Caki2 (cell line): ENCODE measurements at places on chromosomes 2 and 18. TPM values are rescaled to one million over a fixed set of nuclear protein-coding genes. Genes with fewer than 3 reads are reported as not detected.
A peak's percentile ranks its signal among the peaks of the same experiment; 100 is the strongest.

Gene TBR1
- total RNA-seq: not detected in 2 replicates

Gene SLC19A3
- 0.52 and 1.0 TPM in 2 replicates for total RNA-seq

Gene C2orf92
- total RNA-seq: 0.27 and 9.2 TPM in 2 replicates

Gene MPHOSPH10
- total RNA-seq: 10.6 and 11.6 TPM in 2 replicates

Gene UGT1A8
- 0.87 and 2.2 TPM in 2 replicates for total RNA-seq

Gene HOXD8
- 20.0 and 22.0 TPM in 2 replicates for total RNA-seq

Gene RPIA
- 8.1 and 13.7 TPM in 2 replicates for total RNA-seq

Gene FEV
- not detected in 2 replicates for total RNA-seq

DNA sequence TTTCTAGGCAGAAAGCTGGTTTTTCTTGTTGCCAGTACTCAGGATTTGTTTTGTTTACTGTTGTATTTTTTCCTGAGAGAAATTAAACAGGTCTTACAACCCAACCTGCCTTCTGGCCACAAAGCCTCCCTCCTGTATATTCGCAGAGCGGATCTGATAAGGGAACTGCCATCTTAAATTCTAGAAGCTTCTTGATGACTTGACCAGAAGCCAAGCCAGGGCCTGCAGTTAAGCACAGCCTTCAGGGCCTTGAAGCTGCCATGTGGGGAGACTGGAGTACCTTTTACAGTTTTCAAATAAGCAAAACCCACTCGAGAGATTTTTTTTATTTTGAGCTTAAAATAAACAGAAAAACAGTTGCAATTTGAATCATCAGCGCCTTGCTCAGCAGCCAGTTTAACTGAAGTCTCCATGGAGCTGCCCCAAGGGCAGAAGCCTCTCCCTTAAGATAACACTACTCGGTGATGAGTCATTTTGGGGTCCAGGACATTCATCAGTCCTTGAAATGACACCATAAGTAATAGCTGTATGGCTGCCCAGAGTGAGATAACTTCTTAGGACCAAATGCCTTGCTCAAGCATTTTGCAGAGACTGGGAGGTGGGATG, 51.5 kb upstream of the PHLPP1 start:
- DNase-seq: peak; percentile 33

DNA sequence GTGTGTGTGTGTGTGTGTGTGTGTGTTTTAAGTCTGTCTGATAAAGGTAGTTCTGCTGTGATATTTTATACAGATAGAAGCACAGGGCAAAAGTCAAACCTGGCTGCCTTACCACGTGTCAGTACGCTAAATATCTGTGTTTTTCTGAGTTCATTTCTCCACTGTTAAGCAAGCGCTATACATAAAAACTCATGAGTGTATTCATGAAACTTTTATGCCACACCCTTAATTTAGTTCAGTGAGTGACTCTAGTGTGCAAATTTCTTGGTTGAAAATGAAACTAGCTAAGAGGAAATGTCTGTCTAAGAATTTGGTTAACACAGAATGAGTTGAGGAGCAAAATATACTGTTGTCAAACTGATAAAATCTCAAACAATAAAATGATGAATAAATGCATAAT, 11.2 kb downstream of the CASP10 start:
- no peak for DNase-seq

DNA sequence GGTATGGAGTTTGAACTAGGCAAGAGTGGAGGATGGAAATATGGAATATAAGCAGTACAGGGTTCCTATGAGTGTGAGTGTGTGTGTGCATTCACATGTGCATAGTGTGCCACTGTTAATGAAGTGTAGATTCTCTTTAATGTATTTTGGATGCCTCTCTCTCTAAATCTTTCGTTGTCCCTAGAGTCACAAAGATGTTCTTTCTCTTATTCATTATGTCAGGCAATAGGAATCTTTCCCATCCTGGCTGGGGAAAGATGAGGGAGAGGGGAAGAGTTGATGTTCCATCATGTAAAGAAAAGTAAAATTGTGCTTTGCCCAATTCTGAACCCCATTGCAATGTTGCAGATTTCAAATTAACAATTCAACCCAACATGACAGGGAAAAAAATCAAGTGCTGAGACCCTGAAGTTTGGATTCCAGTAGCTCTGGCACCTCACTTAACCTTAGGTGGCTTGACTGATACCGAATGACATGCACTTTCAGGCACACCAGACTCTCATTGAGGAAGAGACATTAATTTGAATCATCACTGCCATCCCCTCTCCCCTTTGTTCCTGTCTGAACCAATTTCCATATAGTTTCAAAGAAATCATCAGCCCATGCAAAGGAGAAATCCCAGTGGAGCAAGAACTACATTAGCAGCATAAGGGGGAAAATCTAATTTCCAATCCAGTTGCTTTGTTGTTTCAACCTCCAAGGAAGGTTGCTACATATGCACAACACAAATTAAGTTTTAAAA, 28.0 kb downstream of the KLF7 start:
- DNase-seq: no peak

GRCh38 chr2:115160531-115161080, 718.2 kb downstream of the DPP10 start:
- no peak for DNase-seq

- no peak for DNase-seq
These were observed 2.5 kb downstream of the MPPE1 start for GRCh38 chr18:11905613-11906012.

DNA sequence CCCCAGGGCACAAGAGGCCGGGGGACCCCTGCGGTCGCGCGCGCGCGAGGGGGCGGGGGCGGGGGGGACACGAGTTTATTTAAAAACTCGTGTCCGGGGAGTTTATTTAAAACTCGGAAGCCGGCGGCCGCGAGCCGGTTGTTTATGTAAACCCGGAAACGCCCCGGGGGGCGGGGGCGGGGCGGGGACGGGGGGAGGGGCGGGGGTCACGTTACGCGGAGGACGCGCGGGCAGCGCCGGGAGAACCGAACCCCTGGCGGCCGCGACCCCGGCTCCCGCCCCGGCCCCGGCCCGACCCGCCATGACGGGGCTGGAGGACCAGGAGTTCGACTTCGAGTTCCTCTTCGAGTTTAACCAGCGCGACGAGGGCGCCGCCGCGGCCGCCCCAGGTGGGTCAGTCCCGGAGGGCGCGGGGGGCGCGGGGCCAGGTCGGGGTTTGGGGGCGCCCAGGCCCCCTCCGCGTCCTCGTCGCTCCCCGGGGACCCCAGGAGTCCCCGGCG, 4.4 kb downstream of the NFATC1 start:
- DNase-seq: no peak

GRCh38 chr18:39460136-39460535, 1894.5 kb upstream of the CELF4 start:
- DNase-seq: no peak

DNA sequence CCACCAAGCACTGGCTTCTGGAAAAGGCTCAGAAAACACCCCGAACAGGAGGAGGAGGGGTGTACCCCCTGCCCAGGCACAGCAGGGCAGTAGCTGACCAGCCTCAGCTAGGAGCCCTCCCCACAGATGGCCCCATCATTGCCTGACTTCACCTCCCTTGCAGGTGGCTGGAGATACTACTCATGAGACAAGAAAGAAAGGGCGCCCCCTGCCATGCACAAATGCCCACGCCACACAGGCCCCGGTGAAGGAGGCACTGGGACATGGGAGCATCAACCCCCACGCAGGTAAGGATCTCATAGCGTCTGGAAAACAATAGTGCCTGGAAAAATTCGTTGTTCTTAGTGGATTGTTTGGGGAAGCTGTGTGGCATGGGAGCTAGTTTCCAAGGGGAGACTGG, 240.6 kb downstream of the TFCP2L1 start:
- no peak for DNase-seq

DNA sequence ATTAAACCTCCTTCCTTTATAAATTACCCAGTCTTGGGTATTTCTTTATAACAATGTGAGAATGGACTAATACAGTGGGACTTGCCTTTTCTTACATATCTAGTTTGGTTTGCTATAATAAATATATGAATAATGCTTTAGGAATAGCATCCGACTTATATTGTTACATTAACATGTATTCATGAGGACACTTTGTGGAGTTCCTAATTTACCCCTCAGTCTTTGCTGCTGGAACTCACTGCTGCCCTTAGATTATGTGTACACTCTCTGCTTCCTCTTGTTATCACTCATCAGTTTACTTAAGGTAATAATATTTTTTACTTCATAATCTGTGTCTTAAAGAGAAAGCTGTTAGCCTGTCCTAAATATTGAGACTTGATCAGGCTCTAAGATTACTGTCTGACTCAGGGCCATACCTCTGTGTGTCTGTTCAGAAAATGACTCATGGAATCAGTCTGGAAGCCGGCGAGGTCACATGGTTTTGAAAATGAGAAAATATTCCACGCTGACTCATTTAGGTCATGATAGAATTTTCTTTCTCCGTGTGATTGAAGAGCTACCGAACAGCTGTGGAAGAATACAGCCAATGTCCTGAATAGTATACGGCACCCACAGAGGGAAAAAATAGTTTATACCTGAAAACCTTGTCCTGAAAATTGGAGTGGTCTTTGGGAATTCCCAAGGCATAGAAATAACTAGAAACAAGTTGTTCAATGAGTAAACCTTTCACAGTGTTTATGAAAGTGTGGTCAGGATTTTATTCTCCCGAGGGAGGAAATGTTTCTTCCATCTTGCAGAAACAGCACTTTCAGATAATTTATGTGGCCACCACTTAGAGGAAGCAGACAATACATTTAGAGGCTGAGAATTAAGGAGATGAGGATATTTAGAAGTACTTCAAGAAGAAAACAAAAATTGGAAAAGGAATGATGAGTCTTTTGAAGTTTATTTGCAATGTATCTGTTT, 156.4 kb downstream of the DSEL start:
- peak; percentile 70 for DNase-seq

GRCh38 chr2:169107645-169108044, 38.3 kb downstream of the DHRS9 start:
- no peak for DNase-seq

- no peak for DNase-seq
These were observed 1080.8 kb upstream of the DDX18 start for GRCh38 chr2:116733699-116734098.

DNA sequence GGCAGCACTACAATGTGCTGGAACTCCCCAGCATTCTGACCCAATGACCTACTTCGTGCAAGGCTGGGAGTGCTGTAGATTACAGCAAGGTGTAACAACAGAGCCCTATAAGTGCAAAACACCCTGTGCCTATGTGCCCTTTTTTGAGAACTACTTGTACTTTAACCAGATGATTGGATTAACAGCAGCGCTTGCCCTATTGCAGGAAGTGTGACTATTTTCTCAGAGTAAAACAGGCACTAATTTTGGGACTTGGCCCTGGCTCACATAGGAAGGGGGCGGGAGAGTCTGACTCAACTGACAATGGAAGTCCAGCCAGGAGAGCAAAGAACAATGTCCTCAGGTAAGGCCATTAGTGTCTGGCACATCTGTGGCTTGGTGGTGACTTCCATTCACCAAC, 35.6 kb upstream of the RNF125 start:
- no peak for DNase-seq

- DNase-seq: no peak
These were observed 136.4 kb downstream of the SOCS6 start for GRCh38 chr18:70425236-70425635.

DNA sequence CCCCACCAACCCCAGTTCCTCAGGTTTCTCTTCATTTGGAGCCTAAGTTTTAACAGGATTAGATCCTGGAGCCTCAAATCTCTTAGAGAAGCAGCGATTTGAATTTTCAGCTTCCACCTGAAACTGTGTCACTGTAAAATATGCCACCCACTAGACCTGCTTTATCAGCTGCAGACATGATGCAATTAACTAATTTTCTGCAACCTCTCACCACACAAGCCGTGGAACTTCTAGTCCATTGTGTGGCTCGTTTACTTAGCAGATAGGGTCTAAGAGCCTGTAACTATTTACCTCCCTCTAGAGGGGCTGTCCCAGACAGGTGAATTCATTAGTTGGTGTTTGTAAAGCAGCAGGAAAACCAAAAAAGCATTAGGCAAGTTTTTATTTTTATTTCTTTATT, 31.6 kb upstream of the FZD5 start:
- DNase-seq: no peak

- DNase-seq: no peak
These were observed 198.5 kb upstream of the HDAC4 start for GRCh38 chr2:239599299-239599698.

GRCh38 chr2:33929467-33929866, 330.4 kb upstream of the FAM98A start:
- no peak for DNase-seq
